Kidney epithelial cell (primary cell): ENCODE measurements at places on chromosomes 1 and 21.

- no peak for DNase-seq
These were observed 46.9 kb downstream of the S100B start for GRCh38 chr21:46557919-46558392.

DNA sequence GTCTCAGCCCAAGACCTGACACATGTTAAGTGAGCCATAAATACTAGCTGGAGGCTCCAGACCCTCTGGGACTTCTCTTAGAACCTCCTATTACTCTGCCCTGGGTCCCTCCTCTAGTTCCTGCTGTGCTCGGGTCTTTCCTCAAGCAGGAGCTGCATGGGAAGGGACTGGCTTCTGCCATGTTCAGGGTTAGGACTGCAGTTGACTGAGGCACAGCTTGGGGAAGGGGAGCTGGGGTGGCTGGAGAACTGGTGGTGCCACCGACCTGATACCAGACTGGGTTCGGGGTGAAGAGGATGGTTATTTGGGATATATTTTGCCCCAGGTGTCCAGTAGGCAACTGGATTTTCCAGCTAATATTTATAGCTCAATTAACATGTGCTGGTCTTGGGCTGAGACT, 15.7 kb downstream of the HYI start:
- no peak for DNase-seq

GRCh38 chr1:147699686-147700041, 29.3 kb upstream of the ACP6 start:
- DNase-seq = no peak

DNA sequence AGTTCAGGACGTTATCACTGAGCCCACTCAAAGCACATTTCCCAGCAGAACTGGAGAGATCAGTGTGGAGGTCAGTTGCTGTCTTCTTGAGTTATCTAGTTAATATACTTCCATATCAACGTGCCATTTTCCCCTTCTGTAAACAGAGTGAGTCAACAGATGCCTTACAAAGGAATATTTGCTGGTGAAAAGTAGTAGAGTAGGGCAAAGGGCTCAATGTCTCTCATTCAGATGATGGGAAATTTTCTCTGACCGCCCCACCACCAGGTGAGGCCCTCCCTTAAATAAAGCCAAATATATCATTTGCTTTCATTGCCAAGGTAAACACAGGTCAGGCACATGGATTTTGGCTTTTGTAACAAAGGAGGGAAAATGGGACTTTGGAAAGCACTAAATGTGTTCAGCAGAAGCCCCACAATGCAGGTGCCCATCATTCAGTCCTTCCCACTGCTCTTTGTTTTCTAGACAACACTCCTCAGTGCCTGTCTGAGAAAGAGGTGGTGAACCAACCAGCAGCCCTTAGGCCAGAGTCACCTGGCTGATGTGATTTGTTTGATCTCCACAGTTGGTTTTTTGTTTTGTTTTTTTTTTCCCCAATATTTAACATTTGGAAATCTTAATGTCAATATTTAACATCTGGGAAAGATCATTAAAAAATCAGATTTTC, 40.5 kb upstream of the SAMD13 start:
- no peak for DNase-seq

GRCh38 chr1:54006508-54006907, 11.5 kb downstream of the LDLRAD1 start:
- no peak for DNase-seq

DNA sequence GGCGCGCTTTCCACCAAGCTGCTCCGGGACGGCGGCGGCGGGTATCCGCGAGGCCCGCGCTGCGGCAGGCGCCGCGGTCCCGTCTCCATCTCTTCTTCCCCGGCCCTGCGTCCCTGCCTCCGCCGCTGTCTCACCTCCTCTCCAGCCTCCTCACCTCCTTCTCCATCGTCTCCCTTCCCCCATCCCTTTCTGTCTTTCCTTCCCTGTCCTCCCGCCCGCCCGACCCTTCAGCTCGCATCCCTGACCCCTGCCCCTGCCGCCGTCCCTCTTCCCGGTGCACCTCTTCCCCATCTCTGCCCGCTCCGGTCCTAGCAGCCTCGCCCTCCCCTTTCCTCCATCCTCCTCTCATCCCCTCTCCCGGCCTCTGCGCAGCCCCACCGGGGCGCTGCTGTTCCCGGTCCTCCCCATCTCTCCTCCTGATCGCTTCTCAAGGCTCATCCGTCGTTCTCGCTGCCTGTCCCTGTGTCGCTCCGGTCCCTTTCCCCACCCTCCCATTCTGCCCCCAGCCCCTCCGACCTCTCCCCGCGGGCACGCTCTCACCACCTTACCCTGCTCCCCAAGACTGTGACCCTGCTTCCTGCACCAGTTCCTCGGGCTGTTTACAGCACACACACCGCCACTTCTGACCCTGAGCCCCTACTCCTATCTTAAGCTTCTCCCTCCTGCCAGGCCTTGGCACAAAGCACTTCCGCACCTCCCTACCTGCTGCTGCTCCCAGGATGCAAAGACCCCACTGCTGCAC, 760 bp upstream of the NPHP4 start:
- no peak for DNase-seq

- no peak for DNase-seq
These were observed 842 bp upstream of the GCSAML start for GRCh38 chr1:247548092-247548491.

GRCh38 chr1:248243204-248243603, 12.0 kb downstream of the OR2M4 start:
- DNase-seq = no peak

DNA sequence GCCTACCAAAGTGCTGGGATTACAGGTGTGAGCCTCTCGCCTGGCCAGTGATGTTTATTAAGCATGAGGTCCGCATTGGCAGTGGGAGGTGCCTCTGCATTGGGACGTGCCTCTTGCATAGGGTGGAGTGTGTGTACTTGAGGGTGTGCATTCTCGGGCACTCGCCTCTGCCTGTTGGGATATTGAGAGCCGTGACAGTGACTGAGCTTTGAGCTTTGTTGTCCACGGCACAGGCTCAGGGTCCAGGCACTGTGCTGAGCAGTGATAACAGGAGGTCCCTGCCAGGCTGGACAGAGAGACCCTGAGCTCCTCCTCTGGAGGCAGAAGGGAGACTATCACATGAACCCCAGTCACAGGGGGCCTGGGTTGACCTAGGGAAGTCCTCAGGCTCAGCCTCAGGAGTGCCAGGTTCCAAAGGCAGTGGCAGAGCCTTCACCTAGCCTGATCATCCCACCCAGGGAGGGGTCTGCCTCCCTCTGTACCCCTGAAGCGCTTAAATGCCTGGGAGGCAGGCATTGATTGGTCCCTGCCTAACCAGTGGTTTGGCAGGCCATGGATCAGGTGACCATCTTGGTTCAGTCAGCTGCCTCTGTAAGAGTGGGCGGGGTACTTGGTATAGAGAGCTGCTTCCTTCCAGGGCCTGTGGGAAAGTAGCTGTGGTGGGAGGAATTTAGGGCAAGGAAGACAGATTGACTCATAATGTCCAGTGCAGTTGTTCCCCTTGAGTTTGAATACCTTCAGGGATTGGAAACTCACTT, 213.8 kb upstream of the TMEM51 start:
- DNase-seq = no peak

GRCh38 chr1:78664763-78665162, 15.1 kb downstream of the IFI44 start:
- DNase-seq = no peak

GRCh38 chr1:97903626-97904025, 17.2 kb downstream of the DPYD start:
- no peak for DNase-seq

- peak; percentile 32 for DNase-seq
These were observed 299.4 kb upstream of the LYPLAL1 start for GRCh38 chr1:218874313-218874712.

- no peak for DNase-seq
These were observed 63.4 kb upstream of the SRSF10 start for GRCh38 chr1:24043345-24044032.
